ENCODE measurements at places on chromosomes 5 and 9.

- DNase-seq, result no peak
These were observed 186.7 kb downstream of the PARP8 start for GRCh38 chr5:50853151-50853550.

- no peak for DNase-seq
These were observed 32.6 kb downstream of the NKX2-5 start for GRCh38 chr5:173202266-173202875.

- DNase-seq, result no peak
These were observed 1.2 kb downstream of the LCN15 start for GRCh38 chr9:136762915-136763648.

DNA sequence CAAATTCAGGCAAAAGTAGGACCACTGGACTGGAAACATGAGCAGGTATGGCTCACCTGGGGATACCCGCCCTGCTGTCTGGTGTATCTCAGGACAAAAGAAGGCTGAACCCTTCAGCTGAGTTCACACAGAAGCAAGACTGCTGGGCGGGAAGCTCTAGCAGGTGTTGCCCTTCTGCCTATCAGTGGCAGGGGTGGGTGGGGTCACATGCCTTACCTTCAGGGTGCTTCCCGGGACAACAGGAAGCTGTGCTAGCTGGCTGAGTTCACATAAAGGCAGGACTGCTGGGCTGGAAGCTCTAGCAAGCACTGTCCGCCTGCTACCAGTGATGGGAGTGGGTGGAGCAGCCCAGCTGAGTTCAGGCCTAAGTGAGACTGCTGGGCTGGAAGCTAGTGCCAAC, 498.8 kb upstream of the ZNF608 start:
- no peak for DNase-seq

GRCh38 chr5:38446029-38446522, 110.4 kb downstream of the LIFR start:
- DNase-seq, result no peak

GRCh38 chr9:137461316-137461662, 2.2 kb upstream of the NSMF start:
- DNase-seq, result no peak

DNA sequence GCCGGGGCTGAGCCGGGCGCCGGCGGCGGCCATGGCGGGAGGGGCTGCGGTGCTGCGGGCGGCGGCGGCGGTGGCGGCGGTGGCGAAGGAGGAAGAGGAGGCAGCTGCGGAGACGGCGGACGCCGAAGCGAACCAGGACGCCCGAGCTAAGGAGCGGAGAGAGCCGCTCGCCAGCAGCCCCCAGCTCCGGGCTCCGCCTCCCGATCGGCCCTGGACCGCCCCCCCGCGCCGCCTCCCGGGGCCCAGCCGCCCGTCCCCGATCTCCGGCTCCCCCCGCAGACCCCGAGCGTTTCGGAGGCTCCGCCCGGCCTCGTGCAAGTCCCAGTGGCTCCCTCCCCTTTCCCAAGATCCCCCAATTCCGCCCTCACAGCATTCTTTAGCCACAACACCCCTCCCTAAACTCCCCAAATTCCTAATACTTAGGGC, at the start of gene ASTN2:
TSS of gene ASTN2 (minus strand) at position 152 of the 426 bp plus-strand sequence. CDS start at position 33, 119 bp downstream.
- DNase-seq, result no peak

DNA sequence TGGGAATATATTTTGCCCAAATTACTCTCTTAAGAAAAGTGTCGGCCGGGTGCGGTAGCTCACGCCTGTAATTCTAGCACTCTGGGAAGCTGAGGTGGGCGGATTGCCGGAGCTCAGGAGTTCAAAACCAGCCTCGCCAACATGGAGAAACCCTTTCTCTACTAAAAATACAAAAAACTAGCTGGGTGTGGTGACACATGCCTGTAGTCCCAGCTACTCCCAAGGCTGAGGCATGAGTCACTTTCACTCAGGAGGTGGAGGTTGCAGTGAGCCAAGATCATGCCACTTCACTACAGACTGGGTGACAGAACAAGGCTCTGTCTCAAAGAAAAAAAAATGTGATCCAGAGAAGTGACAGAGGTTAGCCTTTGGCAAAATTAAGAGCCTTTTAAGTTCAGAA, 26.4 kb upstream of the TMEM171 start:
- no peak for DNase-seq

- DNase-seq, result no peak
These were observed 136.1 kb downstream of the UGCG start for GRCh38 chr9:112032743-112033142.

DNA sequence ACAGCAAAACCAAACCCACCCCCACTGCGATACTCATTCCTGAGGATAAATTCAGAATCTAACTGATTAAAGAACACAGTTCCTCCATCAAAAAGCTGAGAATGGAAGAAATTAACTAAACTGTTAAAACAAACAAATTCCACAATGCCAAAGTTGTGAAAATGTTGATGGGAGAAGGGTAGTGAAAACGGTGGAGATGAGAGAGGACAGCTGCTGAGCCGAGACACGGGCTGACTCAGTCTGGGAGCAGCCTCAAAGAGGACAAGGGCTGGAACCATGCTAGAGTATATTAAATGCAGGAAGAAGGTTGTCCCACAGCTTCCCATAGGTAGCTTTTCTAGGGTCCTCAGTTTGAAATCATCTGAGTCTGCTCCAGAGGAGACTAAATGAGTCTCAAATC, 14.3 kb downstream of the ADAMTS12 start:
- DNase-seq, result no peak

DNA sequence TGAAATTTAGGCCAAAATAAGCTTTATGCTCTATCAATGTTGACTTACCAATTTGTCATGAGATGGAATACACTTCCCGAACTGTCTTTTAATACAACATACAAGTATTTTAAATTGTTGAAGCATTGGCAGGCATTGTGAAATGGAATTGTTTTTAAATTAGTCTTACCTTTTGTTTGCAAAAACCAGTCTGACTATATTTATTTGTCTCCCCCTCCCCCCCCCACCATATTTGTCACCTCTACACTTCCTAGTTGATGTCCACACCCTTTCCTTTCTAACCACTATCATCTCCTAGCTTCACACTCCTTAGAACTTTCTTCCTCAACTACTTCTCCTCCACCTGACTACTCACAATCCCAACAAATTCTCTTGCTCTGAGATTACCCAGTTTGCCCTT, 40.9 kb downstream of the FAF2 start:
- DNase-seq, result no peak

- DNase-seq, result no peak
These were observed 39.8 kb downstream of the FOXI1 start for GRCh38 chr5:170145462-170145861.

DNA sequence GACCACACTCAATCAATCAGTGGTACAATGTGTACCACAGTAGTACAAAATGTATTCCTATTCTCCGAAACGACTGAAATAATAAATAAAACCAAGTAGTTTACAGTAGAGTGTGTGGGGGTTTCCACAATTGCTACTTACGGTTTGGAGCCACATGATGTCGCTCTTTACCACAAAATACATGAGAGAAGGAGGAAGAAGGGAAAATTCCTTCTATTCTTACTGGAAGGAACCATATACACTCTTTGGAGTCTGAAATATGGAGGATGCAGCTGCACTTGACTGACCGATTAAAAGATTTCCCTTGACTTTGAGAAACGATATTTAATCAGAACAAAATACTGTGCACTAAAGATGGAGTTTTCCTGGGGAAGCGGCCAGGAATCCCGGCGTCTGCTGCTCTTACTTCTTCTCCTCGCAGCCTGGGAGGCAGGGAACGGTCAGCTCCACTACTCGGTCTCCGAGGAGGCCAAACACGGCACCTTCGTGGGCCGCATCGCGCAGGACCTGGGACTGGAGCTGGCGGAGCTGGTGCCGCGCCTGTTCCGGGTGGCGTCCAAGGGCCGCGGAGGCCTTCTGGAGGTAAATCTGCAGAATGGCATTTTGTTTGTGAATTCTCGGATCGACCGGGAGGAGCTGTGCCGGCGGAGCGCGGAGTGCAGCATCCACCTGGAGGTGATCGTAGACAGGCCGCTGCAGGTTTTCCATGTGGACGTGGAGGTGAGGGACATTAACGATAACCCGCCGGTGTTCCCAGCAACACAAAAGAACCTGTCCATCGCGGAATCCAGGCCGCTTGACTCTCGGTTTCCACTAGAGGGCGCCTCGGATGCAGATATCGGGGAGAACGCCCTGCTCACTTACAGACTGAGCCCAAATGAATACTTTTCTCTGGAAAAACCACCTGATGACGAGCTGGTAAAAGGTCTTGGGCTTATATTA, at the start of gene PCDHA4:
TSS of gene PCDHA4 (plus strand) at position 235 of the 942 bp plus-strand sequence.
- DNase-seq, result no peak

- DNase-seq, result no peak
These were observed 73.1 kb downstream of the RGS3 start for GRCh38 chr9:113536483-113537228.

GRCh38 chr9:124764774-124765438, 6.2 kb downstream of the NR6A1 start:
- no peak for DNase-seq

DNA sequence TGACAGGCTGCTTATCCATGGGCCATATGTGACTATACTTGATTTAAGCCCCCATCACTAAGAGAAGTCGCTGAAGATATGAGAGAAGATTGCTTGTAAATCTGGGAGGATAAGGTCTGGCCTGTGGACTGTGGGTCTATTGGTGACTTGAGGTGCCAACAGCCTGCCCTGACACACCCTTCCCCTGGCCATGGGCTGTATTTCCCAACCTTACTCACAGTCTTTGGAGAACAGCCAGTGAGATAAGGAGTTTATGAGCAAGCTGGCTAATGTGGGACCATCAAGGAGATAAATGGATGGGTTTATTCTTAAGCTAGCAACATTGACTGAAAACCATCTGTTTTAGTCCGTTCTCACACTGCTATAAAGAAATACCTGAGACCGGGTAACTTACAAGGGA, 231.3 kb downstream of the ZSWIM6 start:
- no peak for DNase-seq

- no peak for DNase-seq
These were observed 80.6 kb upstream of the SLCO6A1 start for GRCh38 chr5:102579379-102579778.

GRCh38 chr9:97601228-97601898, 31.8 kb downstream of the TSTD2 start:
- DNase-seq, result no peak

- no peak for DNase-seq
These were observed 21.0 kb upstream of the WWC1 start for GRCh38 chr5:168270476-168270875.

DNA sequence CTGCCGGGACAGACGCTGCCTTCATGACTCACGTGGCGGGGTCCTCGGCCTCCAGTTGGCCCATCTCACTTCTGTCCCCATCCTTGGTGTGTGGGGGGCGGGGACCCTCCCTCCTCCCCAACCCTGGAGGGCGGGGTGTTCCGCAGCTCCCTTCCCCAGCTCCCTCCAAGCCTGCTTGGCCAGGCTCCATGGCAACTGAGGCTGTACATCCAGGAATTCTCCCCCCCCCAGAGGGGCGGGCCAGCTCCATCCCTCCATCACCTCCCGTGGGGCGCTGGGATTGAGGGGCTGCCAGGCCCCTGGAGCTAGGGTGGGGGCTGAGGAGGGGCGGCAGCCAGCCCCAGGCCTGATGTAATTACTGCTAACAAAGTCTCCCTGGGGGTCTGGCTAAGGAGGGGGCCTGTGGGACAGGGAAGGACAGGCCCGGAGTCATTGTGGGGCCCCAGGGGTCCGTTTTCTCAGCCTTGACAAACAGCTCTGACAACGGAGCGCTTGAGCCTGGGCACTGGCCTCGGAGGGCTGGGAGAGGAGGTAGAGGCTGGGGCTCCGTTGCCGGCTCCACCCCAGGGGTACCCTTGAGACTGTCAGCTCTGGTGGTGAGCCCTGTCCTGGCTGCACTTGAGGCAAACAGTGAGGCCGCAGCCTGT, 8.0 kb downstream of the DIPK1B start:
- DNase-seq, result no peak

GRCh38 chr9:114680259-114681001, 1.6 kb downstream of the TEX48 start:
- no peak for DNase-seq

GRCh38 chr5:79436821-79437220, 77.1 kb downstream of the HOMER1 start:
- DNase-seq, result no peak

DNA sequence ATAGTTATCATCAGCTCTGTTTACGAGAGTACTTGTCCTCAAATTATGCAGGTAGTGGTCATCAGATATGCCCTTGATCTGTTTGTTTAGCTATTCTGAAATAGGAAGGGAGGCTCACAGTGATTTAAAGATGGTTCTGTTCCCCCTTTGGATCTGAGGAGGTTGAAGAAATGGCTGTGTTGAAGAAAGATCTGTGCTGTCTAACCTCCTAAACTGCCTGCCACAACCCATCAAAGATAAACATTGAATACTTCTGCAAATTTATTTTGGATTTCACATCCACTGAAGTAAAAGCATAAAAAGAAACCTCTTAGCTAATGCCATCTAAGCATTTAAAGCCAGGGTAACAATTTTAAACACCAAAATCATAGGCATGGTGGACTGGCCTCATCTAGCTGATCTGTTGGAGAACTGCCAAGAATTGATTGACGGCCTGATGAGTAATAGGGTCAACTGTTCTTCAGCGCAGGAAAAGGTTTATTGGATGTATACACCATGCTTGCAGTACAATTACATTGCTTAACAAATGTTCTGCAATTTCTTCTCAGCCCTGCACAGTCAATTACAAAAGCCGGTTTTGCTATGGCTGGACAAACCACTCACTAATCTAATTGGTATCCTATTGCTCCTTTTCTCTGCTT, 97.6 kb downstream of the SEMA6A start:
- DNase-seq, result no peak

GRCh38 chr5:124124711-124125229, 612.8 kb downstream of the CSNK1G3 start:
- no peak for DNase-seq

GRCh38 chr5:172054611-172055153, 48.2 kb upstream of the FBXW11 start:
- no peak for DNase-seq

GRCh38 chr5:116553366-116553765, 21.3 kb downstream of the SEMA6A start:
- DNase-seq, result no peak

- no peak for DNase-seq
These were observed 27.7 kb upstream of the TNIP1 start for GRCh38 chr5:151108566-151108965.

- no peak for DNase-seq
These were observed 19.9 kb upstream of the HMHB1 start for GRCh38 chr5:143791848-143792731.

DNA sequence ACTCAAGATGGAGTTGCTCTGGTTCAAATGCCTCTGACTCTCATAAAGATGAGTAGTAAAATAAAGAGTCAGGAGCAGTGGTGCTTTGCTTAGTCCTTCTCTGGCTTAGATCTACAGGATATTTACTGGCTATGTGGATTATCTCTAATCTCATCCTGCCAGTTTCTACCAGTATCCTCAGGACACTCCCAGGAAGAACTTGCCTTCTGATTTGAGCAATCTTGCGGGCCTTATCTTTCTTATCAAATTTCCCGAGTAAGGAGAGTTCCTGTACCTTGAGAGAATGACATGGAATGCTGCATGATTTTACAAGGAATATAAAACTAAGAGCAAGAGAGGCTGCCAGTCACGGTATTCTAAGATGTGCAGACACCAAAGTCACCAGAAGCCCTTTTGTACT, 364.0 kb downstream of the ARHGEF28 start:
- DNase-seq, result no peak

- no peak for DNase-seq
These were observed 54.9 kb upstream of the RPS23 start for GRCh38 chr5:82332886-82333615.

GRCh38 chr5:169439362-169439761, 138.4 kb upstream of the SLIT3 start:
- DNase-seq, result no peak

Data from stimulated activated CD4-positive, alpha-beta T cell treated with anti-CD3 and anti-CD28 coated beads, TNF-alpha, amount 100 ng/mL, for 4 hours (primary cell).